Stimulated activated CD4-positive, alpha-beta T cell treated with anti-CD3 and anti-CD28 coated beads, Interleukin-15, amount 100 ng/mL, for 1 hour (primary cell): ENCODE measurements at places on chromosomes 12 and 14.

GRCh38 chr12:43786899-43787693 is 19.0 kb downstream of the TWF1 start:
- no peak for DNase-seq

- DNase-seq: no peak
Measured at GRCh38 chr12:101414533-101415119, 7.1 kb upstream of the ARL1 start.

- no peak for DNase-seq
Measured at GRCh38 chr14:88481794-88482193, 73.0 kb downstream of the PTPN21 start.

- DNase-seq: no peak
Measured at GRCh38 chr12:76920172-76921099, 41.6 kb upstream of the CSRP2 start.

DNA sequence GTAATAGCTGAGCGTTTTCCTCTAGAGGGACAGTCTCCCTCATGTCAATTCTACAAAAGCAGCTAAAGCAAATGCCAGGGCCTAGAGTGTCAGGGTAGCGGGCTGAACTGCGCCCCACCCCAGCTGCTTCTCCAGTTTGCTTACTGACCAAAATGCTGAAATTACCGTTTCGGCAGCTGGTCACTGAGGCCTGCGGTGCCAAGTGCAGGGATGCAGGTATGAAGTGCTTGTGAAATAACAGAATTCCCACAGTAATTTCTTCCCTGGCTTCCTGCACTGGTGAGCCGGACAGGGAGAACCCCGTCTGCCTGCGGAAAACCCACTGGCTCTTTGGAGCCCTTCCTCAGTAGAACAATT is 19.1 kb downstream of the PSMC1 start:
- DNase-seq: no peak

- no peak for DNase-seq
Measured at GRCh38 chr12:121610239-121611149, 15.8 kb upstream of the ORAI1 start.

GRCh38 chr14:36998686-36999085 is 173.7 kb downstream of the SLC25A21 start:
- no peak for DNase-seq

DNA sequence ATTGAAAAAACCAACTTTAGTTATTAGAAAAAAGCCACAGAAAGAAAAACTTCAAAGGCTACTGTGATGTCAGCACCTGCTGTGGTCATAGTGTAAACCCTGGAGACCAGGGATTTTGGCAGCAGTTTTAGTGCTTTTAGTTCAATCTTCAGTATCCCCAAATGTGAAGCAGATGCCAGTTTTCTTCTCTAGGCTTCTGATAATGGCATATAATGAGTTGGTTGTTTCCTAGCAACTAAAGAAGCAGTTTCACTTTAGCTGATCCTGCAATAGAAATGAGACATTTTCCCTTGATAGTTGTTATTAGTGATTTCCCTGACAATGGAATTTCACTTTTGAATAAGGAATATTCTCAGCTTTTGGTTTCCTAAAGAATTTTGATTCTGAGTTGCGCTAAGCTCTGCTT is 131.2 kb downstream of the NUBPL start:
- no peak for DNase-seq

DNA sequence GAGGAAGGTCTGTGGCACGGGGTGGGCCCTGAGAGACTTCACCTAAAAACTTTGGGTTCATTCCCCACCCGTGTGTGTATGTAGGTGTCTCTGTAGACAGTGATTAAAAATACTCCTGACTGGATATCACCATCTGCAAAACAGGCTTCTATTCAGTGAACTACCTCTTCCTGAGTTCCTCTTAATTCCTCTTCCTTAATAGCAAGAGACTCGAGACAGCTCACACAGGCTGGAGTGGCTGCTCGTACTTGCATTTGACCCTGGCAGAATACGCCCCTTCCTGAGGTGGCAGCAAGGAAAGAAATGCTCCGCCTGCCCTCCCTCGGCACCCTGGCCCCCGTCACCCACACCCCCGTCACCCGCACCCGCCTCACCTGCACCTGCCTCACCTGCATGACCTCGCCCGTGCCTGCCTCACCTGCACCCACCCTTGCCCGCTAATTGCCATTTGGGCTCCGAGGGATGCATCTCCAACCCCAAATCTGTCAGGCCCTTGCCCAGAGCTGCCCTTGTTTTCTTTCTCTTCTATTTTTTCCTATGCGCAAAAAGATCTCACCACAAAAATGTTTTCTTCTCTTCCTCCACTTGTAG is 90.0 kb downstream of the FBXL14 start:
- no peak for DNase-seq

DNA sequence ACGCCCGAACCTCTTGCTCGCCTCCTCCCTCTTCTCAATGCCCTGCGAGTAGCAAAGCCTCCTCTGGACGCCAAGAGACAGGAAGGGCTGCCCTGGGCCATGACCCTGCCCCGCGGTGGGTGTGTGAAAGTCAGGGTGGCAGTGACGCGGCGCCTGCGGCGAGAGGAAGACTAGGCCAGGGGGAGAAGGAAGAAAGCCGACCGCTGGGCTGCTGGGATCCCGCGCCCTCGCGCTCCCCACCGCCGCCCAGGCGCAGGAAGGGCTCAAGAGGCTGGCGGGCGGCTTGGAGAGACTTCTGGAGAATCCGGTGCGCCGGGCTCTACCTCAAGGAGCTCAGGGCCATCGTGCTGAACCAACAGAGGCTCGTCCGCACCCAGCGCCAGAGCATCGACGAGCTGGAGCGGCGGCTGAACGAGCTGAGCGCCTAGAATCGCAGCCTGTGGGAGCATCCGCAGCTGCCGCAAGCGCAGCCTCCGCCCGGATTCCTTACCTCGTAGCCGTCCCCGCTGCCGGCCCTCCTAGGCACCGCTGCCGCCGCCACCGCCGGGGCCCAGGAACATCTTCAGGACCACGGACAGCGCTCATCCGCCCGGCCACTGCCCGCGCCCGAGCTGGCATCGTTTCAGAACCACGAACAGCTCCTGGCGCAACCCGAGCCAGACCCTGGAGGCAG is 105.0 kb upstream of the PRB2 start:
- DNase-seq: peak; percentile 46

- no peak for DNase-seq
Measured at GRCh38 chr12:91952916-91953315, 192.7 kb downstream of the BTG1 start.

- no peak for DNase-seq
Measured at GRCh38 chr12:116651089-116651488, 86.8 kb downstream of the SPRING1 start.

GRCh38 chr12:22037947-22038346 is 8.1 kb upstream of the CMAS start:
- no peak for DNase-seq

GRCh38 chr14:65177551-65177950 is 75.2 kb upstream of the MAX start:
- DNase-seq: no peak

- DNase-seq: no peak
Measured at GRCh38 chr14:53683229-53683628, 273.4 kb downstream of the BMP4 start.

DNA sequence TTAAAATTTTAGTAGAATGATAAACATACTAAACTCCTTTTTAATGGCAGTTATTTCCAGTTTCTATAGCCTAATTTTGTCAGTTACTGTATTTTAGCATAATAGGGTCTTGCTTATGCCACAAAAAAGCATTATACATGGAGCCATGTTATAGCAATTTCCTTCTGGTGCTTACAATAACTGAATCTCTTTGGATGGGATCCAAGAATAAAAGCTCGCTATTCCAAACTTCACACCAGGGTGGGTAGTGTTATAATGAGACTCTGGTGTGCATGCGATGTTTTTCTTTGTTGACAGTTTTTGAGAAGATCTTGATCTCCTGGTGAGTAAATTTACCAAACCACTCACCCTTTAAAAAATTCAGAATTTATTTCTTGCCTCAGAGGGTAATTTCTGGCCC is 90.4 kb upstream of the CCDC91 start:
- no peak for DNase-seq

GRCh38 chr12:120362516-120363273 is 6.3 kb downstream of the MSI1 start:
- no peak for DNase-seq
